ENCODE measurements at places on chromosomes 1 and 21. TPM values are rescaled to one million over a fixed set of nuclear protein-coding genes. Genes with fewer than 3 reads are reported as not detected.

GORAB gene
- 13.2 TPM for total RNA-seq

IL20 gene
- not detected for total RNA-seq

OR10Z1 gene
- total RNA-seq = not detected

ANGPTL1 gene
- not detected for total RNA-seq

FAAH gene
- 5.3 TPM for total RNA-seq

CRYBG2 gene
- 10.3 TPM for total RNA-seq

Measured in activated naive CD8-positive, alpha-beta T cell treated with anti-CD3 and anti-CD28 coated beads, Interleukin-2, amount 10 ng/mL, durations not matched to agents 7 days and 5 days (primary cell).